ENCODE measurements at places on chromosomes 4 and X.
A peak's percentile ranks its signal among the peaks of the same experiment; 100 is the strongest.

GRCh38 chr4:1166509-1167243 is 5.7 kb downstream of the SPON2 start:
- peak; percentile 87 for DNase-seq
- H3K4me1 ChIP-seq, result peaks cover 46% of the 10 kb centered on the region
- H3K27me3 ChIP-seq, result no peaks in the 10 kb centered on the region
- H3K27ac ChIP-seq, result peak overlapping the region; percentile 82
- peak overlapping the region; percentile 55 for H3K4me3 ChIP-seq

DNA sequence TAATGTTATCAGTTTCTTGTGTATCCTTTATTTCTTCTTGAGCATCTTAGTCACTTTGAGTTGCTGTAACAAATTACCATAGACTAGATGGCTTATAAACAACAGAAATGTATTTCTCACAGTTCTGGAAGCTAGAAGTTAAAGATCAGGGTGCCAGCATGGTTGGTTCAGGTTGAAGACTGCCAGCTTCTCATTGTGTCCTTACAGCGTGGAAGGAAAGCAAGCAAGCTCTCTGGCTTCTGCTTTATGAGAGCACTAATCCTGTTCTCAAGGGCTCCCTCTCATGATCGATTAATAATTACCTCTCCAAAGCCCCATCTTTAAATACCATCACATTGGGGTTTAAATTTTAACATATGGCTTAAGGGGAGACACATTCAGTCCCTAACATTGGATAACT is 497.2 kb downstream of the RAPGEF2 start:
- H3K27me3 ChIP-seq, result no peaks in the 10 kb centered on the region
- H3K4me3 ChIP-seq, result no peak overlapping the region
- H3K27ac ChIP-seq, result no peak overlapping the region
- no peak for DNase-seq

DNA sequence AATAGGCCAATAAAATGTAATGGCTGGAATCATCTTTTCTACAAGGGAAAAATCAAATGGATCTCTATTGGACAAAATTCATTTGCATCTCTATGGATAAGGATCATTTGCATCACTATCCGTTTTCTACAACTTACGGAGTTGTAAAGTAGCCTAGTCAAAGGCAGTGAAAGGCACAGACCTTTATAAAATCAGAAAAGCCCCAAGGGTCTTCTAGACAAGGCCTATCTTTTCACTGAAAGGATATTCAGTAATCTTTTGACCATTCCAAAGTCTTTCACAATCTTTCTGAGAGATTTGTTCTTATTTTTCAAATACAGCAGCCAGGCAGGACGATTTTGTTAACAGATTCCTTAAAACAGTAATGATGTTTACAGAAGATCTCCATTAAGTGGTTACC is 119.5 kb upstream of the JADE1 start:
- H3K4me3 ChIP-seq, result no peak overlapping the region
- H3K36me3 ChIP-seq, result no peaks in the 10 kb centered on the region
- H3K27ac ChIP-seq, result no peak overlapping the region
- no peaks in the 10 kb centered on the region for H3K4me1 ChIP-seq
- H3K27me3 ChIP-seq, result no peaks in the 10 kb centered on the region
- no peak for DNase-seq

- no peak overlapping the region for H3K27ac ChIP-seq
- H3K4me1 ChIP-seq, result peaks cover 3% of the 10 kb centered on the region
- H3K27me3 ChIP-seq, result no peaks in the 10 kb centered on the region
- H3K4me3 ChIP-seq, result no peak overlapping the region
- no peaks in the 10 kb centered on the region for H3K36me3 ChIP-seq
- no peak for DNase-seq
Measured at GRCh38 chr4:183912585-183912984, 7.5 kb downstream of the STOX2 start.

- no peaks in the 10 kb centered on the region for H3K36me3 ChIP-seq
- no peak overlapping the region for H3K4me3 ChIP-seq
- H3K4me1 ChIP-seq, result no peaks in the 10 kb centered on the region
- H3K27me3 ChIP-seq, result no peaks in the 10 kb centered on the region
- no peak overlapping the region for H3K27ac ChIP-seq
Measured at GRCh38 chr4:165360041-165360695, 18.6 kb upstream of the CPE start.

GRCh38 chrX:3521396-3521795 is 174.9 kb upstream of the MXRA5 start:
- H3K4me3 ChIP-seq, result no peak overlapping the region
- no peak for DNase-seq
- H3K36me3 ChIP-seq, result no peaks in the 10 kb centered on the region

DNA sequence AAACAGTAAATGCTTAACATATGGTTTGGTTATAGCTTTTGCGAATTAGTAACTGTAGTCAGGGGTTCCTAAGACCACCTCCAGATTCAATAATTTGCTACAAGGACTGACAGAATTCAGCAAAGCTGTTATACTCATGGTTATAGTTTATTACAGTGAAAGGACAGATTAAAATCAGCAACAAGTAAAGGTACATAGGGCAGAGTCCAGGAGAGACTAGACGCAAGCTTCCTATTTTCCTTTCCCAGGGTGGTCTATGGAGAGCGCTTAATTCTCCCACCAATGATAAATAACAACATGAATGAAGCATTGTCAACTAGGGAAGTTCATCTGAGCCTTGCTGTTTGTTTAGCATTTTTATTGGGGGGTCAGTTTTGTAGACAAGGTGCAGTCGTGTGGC is 5.9 kb downstream of the NSUN7 start:
- no peaks in the 10 kb centered on the region for H3K27me3 ChIP-seq
- no peak for DNase-seq
- peaks cover 2% of the 10 kb centered on the region for H3K4me1 ChIP-seq
- H3K27ac ChIP-seq, result no peak overlapping the region

GRCh38 chr4:6731780-6732179 is 15.8 kb downstream of the BLOC1S4 start:
- no peaks in the 10 kb centered on the region for H3K27me3 ChIP-seq
- no peak overlapping the region for H3K27ac ChIP-seq
- H3K36me3 ChIP-seq, result no peaks in the 10 kb centered on the region
- no peak overlapping the region for H3K4me3 ChIP-seq
- no peak for DNase-seq
- H3K4me1 ChIP-seq, result peaks cover 22% of the 10 kb centered on the region

- H3K27me3 ChIP-seq, result no peaks in the 10 kb centered on the region
- H3K27ac ChIP-seq, result no peak overlapping the region
- DNase-seq, result no peak
- H3K36me3 ChIP-seq, result no peaks in the 10 kb centered on the region
Measured at GRCh38 chr4:108215055-108215454, 46.3 kb upstream of the LEF1 start.

DNA sequence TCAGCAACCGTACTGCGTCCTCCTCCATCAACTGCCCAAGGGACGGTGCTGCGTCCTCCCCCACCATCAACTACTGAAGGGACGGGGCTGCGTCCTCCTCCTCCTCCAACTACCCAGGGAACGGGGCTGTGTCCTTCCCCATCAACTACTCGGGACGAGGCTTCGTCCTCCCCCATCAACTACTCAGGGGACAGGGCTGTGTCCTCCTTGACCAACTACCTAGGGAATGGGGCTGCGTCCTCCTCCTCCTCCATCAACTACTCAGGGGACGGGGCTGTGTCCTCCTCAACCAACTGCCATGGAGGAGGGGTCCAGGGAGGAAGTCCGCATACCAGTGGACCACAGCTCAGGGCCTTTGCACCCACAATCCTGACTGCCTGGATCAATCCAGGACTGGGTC is 24.4 kb downstream of the PPP2R3B start:
- DNase-seq, result no peak
- H3K27me3 ChIP-seq, result no peaks in the 10 kb centered on the region
- H3K4me1 ChIP-seq, result no peaks in the 10 kb centered on the region
- H3K4me3 ChIP-seq, result no peak overlapping the region
- no peak overlapping the region for H3K27ac ChIP-seq

GRCh38 chr4:186979961-186980745 is 256.5 kb upstream of the FAT1 start:
- no peaks in the 10 kb centered on the region for H3K4me1 ChIP-seq
- no peak for DNase-seq
- no peak overlapping the region for H3K4me3 ChIP-seq
- no peaks in the 10 kb centered on the region for H3K36me3 ChIP-seq

- H3K4me3 ChIP-seq, result no peak overlapping the region
- no peaks in the 10 kb centered on the region for H3K36me3 ChIP-seq
- no peaks in the 10 kb centered on the region for H3K4me1 ChIP-seq
Measured at GRCh38 chr4:116573540-116573939, 511.8 kb downstream of the TRAM1L1 start.

GRCh38 chr4:74682567-74683359 is 111.6 kb downstream of the BTC start:
- H3K27me3 ChIP-seq, result no peaks in the 10 kb centered on the region
- no peaks in the 10 kb centered on the region for H3K36me3 ChIP-seq
- H3K4me3 ChIP-seq, result no peak overlapping the region
- H3K4me1 ChIP-seq, result no peaks in the 10 kb centered on the region

GRCh38 chr4:149498246-149498645 is 317.4 kb downstream of the IQCM start:
- no peak overlapping the region for H3K27ac ChIP-seq
- no peak for DNase-seq
- no peaks in the 10 kb centered on the region for H3K36me3 ChIP-seq

DNA sequence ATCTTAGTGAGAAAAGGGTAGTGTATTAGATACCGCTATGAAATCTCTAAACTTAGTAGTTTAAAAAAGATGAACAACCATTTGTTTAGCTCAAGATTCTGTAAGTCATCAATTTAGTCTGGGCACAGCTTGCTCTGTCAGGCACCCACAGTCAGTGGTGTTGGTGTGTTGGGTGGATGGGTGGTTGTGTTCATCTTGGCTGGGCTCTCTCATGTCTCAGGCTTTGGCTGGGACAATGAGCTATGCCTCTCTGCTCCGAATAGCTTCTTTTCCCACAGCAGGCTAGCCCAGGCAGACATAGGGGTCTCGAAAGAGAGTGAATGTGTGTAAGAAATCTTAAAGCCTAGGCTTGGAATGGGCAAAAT is 127.0 kb upstream of the GATB start:
- DNase-seq, result no peak
- H3K4me1 ChIP-seq, result no peaks in the 10 kb centered on the region
- H3K27me3 ChIP-seq, result no peaks in the 10 kb centered on the region
- H3K27ac ChIP-seq, result no peak overlapping the region
- H3K4me3 ChIP-seq, result no peak overlapping the region

DNA sequence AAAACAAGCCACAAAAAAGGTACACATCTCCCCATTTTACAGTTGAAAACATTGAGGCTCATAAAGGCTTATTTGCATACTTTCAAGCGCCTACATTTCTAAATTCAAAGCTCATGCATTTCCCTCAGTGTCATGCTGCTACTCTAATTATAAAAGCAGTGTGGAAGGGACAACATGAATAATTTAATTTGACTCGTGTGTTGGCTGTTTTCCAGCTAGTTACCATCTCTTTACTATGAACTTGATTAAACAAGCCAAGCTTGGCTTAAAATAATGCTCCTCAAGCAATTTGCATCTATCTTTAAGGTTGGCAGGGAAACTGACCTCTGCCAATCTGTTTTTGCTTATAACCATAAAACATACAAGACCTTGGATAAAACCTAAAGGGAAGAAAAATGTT is 252.5 kb upstream of the NEIL3 start:
- DNase-seq, result no peak
- no peaks in the 10 kb centered on the region for H3K27me3 ChIP-seq
- no peaks in the 10 kb centered on the region for H3K4me1 ChIP-seq
- H3K27ac ChIP-seq, result no peak overlapping the region
- H3K36me3 ChIP-seq, result no peaks in the 10 kb centered on the region
